ENCODE measurements at places on chromosomes 5 and 9.

DNA sequence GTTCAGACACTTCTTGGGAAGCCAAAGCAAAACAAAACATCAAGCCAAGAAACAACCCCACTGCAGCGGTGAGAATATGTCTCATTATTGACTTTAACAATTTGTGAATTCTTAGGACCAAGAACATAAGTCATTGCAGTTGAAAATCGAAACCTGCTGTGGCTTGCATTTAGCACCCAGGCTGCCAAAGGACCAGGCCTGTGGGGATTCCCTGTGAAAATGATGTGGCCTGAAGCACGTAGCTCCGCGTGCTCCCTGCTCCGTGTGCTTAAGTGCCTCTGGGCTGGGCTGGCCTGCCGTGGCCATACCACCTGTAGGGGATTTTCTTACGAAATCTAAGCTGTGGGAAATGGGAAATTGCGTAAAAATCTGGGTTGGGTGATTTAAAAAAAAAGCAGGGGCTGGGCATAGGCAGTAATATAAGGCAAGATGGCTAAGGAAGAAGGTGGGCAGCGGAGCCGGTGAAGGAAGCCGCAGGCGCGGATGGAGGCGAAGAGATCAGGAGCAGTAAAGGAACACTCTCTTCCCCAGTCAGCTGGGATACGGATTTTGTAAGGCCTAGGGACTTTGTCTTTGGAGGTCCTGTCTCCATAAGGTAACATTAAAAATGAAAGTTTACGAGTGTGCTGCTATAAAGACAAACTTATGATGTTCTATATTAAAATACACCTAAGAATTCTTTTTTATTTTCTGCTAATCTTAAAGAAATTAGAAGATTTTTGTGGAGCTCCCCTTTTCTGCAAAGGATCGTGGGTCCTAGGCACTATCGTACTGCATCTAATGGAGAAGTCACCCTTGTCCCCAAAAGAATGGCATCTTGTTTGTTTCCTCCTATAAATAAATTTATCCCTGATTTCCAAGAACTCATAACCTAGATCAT, 189.6 kb upstream of the SEMA6A start:
- DNase-seq = no peak

DNA sequence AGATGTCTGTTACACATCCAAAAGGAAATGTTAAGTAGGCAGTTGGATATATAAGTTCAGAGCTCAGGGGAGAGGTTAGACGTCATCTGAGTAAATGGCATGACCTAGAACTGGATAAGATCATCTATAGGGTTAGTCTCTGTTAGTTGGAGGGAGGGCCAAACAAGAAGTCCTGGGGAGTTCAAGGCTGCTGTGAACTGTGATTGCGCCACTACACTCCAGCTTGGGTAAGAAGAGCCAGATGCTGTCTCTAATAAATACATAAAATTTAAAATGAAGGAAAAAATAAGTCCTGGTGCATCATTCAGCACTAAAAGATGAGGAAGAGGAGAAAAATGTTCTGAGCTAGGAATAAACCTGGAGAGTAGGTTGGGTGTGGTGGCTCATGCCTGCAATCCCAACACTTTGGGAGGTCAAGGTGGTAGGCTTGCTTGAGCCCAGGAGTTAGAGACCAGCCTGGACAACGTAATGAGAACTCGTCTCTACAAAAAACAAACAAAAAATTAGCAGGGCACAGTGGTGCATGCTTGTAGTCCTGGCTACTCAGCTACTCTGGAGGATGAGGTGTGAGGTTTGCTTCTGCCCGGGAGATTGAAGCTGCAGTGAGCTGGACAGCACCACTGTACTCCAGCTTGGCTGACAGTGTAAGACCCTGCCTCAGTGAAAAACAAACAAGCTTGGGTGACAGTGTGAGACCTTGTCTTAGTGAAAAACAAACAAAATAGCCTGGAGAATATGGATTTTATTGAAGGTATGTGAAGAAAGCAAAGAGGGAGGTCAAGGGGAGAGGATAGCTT, 123.6 kb downstream of the ACTBL2 start:
- no peak for DNase-seq

DNA sequence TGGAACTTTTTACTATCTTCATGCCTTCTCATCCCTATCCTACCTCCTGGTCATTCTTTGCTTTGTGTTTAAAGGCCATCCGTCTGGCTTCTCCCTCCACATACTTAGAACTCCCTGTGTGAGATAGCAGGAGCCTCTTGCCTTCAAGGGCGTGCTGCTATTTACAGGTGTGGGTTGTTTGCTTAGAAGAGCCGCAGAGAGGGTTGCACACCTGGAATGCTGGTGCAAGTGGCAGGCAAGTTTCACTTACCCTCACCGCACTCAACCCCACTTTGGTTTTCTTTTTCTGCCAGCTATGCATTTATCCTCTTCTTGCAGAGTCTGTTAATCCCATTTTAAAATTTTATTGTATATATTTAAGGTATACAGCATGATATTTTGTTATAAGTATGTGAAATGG, 12.6 kb downstream of the SKP2 start:
- no peak for DNase-seq

DNA sequence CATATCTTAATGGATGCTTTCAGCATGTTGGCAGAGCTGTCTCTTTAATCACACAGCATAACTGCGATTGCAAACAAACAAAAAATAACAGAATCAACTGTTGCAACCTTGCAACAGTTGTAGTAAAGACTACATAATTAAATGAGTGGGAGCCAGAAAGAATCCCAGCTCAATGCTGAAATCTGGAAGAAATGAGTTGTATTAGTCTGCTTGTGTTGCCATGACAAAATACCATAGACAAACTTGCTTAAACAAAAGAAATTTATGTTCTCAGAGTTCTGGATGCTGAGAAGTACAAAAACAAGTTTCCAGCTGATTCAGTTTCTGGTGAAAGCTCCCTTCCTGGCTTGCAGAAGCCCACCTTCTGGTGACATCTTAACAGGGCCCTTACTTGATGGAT, 260.9 kb upstream of the TUSC1 start:
- no peak for DNase-seq

DNA sequence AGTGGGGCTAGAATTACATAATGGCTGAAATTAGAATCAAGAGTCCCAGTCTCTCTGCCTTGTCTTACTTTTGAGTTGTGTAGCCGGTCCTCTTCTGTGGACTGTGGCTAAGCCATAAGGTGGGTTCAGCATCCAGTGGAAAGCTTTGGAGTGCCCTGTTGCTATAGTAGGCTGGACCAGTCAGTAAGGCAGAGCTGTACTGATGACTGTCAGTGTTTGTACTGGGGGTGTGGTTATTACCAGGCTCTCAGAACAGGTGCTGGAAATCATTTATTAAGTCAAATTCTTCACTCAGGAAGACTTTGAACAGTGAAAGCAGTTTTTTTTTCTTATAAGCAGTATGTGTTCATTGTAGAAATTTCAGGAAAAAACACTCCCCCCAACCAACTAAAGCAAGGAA, 129.4 kb downstream of the ZSWIM6 start:
- DNase-seq = no peak

DNA sequence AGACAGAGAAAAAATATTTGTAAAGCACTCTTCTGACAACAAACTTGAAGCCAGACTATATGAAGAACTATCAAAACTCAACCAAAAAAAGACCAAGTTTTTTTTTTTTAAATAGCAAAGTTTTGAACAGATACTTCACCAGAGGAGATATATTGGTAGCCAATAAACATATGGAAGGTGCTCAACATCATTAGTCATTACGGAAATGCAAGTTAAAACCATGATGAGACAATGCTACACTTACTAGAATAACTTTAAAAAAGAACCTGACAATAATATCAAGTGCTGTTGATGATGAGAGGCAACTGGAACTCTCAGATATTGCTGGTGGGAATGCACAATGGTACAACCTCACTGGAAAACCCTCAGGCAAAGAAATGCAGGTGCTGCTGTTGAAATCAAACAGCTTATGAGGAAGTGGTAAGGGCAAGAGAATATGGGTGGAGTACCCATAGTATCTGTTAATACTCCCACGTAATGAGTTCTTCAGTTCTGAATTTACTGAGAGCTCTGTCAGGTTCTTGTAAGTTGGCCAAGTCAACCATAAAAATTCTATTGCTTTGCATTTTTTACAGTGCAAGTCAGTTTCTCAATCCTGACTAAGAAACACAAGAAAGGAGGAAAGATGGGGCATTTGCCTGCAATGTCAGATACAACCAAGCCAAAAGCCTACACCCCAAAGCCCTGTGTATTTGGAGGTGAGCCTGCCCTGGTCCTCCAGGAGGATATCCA, 87.3 kb upstream of the GNAQ start:
- peak; percentile 21 for DNase-seq

DNA sequence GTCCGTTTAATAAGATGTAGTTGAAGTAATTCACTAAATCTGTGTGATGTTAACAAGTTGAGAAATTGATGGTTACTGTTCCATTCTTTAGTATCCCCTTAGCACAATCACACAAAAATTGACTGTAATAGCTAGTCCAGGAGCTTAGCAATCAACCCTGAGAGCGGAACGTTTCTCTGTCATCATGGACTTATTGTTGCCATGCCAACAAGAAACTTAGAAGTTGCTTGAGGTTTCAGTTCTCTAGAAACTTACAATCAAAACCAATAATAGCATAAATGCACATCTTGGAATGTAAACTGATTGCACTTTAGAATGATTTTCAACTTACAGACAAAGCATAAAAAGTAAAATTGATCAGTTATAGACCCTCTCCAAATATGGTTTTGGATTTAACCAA, 125.4 kb upstream of the ANKH start:
- DNase-seq = peak; percentile 45

DNA sequence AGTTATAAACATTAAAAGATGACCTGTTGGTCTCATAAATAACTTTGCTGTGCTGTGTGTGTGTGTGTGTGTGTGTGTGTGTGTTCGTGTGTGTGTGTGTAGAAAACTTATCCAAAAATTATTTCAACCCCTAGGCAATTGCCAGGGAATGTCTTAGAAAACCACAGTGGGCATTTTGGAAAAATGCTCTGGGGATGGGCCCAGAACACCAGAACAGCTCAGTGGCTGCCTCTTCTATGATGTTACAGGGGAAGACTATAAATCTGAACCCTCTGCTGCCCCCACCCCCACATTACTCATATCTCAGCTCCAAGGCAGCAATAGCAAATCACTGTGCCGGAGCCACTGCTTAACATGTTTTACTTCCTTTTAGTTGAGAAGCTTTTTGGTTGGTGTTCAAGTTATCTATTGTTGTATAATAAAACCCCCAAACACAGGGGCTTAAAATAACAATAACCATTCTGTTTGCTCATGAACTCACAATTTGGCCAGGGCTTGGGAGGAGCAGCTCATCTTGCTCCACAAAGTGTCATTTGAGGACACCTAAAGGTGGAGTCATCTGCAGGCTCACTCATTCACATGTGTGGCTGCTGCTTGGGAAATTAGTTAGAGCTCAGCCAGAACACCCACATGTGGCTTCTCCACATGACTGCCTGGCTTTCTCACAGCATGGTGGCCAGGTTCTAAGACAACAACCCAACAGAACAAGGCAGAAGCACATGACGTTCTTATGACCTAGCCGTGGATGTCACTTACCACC, 40.4 kb downstream of the ACTBL2 start:
- DNase-seq = no peak
